ENCODE measurements at places on chromosomes 1 and 21.
A peak's percentile ranks its signal among the peaks of the same experiment; 100 is the strongest.

DNA sequence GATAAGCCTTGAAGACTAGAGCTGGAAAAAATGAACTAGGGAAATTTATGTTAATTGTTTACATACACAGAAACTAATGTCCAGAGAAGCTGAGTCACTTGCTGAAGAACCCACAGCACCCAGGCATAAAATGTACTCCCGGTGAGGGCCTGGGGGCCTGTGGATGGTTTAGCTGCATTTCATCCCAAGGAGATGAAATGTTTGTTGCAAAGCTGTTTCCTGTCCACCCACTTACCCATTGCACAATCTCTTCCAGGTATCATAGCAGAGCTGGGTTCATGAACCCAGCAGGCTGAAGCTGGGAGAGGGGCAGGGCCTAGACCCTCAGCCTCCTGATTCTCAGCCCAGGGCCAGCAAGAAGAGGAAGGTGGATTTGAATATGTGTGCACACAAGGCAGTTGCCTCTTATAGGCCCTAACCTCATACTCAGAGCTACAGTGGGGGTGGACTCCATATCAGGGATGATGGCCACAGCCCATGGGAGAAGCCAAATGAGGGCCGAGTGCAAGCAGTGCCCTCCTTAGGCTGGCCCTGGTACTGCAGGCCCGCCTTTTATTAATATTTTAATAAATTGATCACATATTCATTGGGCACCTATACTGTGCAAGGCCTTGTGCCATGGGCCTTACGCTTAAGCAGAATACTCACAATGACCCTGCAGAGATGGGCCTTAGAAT is 110.8 kb downstream of the LACTBL1 start:
- DNase-seq, result peak; percentile 39

DNA sequence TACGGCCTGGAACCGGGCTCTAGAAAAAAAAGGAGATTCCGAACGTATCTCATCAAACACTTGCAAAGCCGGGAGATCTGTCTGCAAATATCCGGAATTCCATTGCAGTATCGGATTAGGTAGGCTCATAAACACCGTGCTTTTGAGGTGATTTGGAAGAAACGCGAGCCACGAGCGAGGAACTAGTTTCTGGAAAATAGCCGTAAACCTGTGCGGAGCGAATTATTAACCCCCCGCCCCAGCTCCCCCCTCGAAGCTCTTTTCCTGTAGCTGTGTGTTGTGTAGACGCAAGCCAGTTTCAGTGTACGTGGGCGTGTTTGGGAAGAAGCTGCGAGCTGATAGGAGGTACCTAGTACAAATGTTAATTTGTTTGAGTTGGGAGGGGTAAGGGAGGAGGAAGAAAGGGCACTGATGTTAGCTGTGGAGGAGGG is 1.1 kb downstream of the RALGPS2 start:
- DNase-seq, result peak; percentile 97

GRCh38 chr1:234479310-234479559 is 256 bp upstream of the TARBP1 start:
- no peak for DNase-seq

DNA sequence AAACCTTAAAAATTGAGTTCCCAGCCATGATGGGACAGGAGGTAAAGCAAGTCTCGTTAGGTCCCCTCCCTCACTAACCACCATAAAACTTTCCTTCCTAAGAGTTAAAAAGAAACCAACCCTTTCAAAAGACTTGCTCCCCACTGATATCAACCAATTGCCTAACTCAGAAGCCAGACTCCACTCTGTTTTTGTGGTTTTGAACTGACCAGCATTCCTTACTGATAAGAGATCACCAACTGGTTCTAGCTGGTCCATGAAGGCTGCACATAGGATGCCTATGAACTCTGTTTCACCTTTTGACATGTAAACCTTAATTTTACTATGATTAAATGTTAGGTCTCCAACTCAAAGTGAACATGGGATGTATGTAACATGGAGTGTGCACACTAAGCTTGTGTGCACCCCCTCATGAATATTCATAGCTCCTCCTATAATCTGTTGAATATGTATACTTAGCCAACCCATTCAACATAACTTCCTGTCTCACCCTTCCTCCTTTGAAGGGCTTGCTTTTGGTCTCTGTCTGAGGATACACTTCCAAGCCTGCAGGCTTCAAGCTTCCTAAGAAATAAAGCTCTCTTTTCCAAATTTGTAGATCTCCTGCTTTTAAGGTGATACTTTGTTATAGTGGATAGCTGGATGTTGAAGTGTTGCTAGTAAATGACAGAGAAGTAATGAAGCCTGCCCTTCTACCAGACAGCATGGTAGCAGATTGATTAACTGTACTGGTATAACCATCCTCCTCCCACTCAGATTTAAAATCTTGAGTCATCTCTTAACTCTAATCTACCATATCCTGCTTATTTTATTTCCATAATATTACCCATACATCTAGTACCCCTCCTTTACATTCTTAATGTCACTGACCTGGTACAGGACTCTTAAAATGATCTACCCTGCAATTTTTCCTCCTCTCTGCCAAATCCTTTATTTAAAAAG is 95.6 kb downstream of the ZNF644 start:
- peak; percentile 78 for DNase-seq

GRCh38 chr1:48033495-48034045 is 36.4 kb upstream of the TRABD2B start:
- DNase-seq, result no peak

GRCh38 chr1:203453016-203453415 is 22.6 kb upstream of the PRELP start:
- DNase-seq, result no peak

GRCh38 chr21:17779496-17779895 is 39.7 kb downstream of the C21orf91 start:
- DNase-seq, result peak; percentile 50

- DNase-seq, result no peak
These were observed 8.3 kb upstream of the CD101 start for GRCh38 chr1:116993286-116993685.

- DNase-seq, result peak; percentile 5
These were observed 320.2 kb downstream of the ZP4 start for GRCh38 chr1:237570530-237570929.

DNA sequence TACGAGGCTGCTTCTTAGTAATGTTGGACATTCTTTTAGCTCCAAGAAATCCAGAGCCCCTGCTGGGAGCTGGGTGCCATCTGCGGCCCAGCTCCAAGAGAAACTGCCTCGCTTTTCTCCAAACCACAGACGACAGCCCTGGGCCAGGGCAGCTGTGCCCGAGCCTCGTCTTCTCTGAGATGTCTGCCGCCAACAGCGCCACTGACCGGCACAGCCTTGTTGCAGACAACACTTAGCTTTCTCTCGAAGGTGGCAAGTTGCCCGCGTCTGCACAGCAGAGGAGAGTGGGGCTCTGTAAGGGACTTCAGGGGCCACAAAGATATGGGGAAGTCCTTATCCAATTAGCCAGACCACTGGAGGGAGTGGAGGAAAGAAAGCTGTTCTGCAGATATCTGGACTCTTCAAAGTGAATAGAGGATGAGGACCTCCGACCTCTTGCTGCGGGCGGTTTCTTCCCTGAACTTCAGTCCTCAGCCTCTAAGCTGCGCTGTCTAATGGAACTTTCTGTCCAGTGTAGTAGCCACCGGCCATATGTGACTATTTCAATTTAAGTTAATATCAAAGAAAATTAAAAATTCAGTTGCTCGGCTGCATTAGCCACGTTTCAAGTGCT is 63.9 kb upstream of the DISP3 start:
- DNase-seq, result no peak

- DNase-seq, result peak; percentile 90
These were observed 71.4 kb upstream of the HSPA13 start for GRCh38 chr21:14454016-14455009.

DNA sequence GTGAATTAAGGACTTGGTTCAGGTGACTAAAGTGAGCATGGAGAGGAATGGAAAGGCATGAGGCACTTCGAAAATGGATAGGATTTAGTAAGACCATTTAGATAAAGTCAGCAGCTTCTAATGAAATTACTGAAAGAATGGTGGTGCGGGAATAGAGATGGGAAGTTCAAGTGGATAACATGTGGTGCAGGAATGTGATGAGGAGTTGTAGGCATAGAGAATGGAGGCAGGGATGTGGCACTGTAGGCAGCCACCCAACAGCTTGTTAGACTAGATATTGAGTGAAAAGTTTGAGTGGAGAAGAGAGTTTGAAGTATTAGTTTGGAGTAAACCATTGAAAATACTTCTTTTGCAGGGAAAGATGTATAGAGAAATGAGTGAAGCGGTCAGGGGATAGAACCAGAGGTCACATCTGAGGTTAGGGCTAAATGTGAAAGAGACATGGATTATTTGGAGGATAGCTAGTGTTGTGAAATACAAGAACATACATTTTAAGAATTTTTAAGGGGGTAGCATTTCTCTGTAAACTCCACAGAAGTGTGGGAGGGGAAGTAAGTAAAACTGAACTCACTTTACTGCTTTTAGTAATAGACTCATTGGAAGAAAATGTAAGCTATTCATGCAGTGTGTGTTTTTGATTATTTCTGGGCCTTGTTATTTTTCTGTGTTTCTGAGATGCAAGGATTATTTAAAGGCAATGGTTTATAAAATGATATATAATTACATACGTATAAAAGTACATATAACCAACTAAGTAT is 46.2 kb downstream of the DYRK1A start:
- DNase-seq, result no peak

- DNase-seq, result no peak
These were observed 71.7 kb downstream of the ENAH start for GRCh38 chr1:225581186-225581585.

DNA sequence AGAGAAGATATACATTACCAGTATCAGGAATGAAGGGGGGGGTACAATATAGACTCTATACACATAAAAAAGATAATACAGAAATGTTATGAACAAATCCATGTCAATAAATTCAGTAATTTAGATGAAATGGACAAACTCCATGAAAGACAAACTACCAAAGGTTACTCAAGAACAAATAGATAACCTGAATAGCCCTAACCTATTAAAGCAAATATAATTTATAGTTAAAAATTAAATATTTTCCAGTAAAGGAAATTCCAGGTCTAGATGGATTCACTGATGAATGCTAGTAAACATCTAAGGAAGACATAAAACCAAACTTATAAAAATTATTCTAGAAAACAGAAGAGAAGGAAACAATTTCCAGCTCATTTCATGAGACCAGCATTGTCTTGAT is 13.2 kb downstream of the BLZF1 start:
- DNase-seq, result no peak

- no peak for DNase-seq
These were observed 1.5 kb downstream of the TRNP1 start for GRCh38 chr1:26994787-26995517.

DNA sequence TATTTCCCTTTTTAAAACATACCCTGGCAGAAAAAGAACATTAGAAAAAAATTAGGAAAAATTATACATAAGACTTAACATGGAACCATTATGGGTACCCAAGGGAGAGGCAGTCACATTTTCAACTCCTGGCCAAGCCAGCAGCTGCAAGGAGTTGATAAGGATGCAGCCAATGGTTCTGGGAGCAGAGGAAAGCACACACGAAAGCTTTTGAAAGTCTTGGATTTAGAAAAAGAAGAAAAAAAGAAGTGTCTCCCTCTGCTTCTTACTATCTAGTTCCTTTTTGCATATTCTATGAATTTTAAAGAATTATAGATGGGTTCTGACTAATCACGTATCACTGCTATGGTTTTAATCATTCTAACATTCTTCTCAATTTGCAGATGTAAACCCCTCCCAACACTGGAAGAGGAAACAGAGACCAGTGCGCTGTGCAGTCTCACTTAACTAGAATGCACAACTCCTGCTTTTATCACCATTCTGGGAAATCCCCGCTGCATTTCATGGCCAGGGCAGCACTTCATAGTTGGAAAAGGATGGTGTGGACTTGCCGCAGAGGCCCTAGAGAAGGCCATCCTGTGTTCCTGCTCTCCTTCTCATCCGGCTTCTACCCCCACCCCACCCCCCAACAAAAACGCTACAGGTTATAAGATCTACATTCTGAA is 2.7 kb upstream of the CD58 start:
- peak; percentile 88 for DNase-seq

GRCh38 chr1:84971957-84972356 is 25.0 kb downstream of the MCOLN2 start:
- no peak for DNase-seq

DNA sequence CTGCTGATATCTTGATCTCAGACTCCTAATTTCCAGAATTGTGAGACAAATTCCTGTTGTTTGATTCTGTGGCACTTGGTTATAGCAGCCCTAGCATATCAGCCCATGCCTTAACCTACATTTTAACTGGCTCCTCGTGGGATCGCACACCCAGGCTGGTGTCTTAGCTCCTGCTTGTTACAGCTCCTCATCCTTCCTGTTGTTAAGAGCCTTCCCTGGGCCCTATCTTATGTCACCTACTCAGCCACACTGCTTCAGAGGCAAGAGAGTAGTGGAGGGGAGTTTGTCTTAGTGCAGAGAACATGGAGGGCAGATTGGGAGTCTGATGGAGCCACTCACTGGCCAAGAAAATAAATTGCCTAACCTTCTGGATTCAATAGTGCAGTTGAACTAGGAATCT is 131.0 kb downstream of the ROR1 start:
- no peak for DNase-seq

- no peak for DNase-seq
These were observed 8.4 kb downstream of the UBASH3A start for GRCh38 chr21:42411891-42412635.

DNA sequence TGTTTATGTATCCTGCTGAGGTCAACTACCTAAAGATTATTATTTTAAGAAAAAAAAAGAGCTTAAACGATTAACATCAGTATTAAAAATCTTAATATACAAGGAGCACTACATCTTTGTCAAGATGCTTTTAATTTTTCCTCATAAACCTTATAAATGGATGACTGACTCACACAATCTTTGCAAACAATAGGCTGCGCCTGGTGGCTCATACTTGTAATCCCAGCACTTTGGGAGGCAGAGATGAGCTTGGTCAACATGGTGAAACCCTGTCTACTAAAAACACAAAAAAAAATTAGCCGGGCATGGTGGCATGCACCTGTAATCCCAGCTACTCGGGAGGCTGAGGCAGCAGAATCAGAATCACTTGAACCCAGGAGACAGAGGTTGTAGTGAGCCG is 1.7 kb downstream of the KHDC4 start:
- no peak for DNase-seq
